ENCODE measurements at places on chromosomes 5 and 9.
A peak's percentile ranks its signal among the peaks of the same experiment; 100 is the strongest.

GRCh38 chr9:83199240-83199639 is 136.3 kb upstream of the RASEF start:
- peak; percentile 66 for DNase-seq

- no peak for DNase-seq
These were observed 39.6 kb downstream of the SLC38A9 start for GRCh38 chr5:55672477-55672911.

- DNase-seq: peak; percentile 62
These were observed 127.7 kb downstream of the RGS3 start for GRCh38 chr9:113590991-113591898.

- no peak for DNase-seq
These were observed 9.9 kb upstream of the PCDHB2 start for GRCh38 chr5:141084487-141084989.

DNA sequence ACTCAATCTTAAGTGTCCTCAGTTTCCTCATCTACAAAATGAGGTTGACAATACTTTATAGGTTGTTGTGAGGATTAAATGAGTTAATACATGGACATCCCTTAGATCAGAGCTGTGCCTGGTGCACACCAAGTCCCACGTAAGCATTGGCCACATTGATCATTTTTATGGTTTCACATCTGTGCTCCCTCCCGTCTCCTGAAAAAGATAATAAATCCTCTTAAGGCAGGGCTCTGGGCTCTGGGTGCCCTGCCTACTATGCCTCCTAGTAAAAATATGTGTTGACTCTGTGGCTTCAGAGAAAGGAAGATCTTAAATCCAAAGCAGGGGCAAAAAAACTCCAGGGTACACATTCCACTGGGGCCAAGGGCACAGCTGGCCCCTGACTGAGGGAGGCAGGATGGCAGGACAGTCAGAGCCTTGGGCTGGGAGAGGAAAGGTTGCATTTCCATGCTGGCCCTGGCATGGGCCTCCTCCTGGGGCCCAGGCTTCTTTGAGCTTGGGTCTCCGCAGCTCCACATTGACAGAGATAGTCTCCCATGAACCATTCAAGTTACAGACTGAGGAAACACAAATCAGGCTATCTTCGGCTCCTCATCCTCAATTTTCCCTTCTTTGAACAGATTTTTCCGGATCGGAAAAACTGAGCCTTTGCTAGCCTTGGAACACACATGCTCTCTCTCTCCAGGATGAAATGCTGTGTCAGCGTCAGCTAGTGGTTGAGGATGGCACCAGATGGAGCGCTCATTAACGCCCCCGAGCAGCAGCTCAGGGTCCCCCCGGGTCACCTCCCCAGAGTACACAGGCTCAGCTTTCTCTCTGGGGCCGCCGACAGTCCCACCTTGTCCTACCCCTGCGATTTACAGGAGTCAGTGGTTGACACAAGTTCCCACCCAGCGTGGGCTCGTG is 22.4 kb upstream of the KIF12 start:
- no peak for DNase-seq

DNA sequence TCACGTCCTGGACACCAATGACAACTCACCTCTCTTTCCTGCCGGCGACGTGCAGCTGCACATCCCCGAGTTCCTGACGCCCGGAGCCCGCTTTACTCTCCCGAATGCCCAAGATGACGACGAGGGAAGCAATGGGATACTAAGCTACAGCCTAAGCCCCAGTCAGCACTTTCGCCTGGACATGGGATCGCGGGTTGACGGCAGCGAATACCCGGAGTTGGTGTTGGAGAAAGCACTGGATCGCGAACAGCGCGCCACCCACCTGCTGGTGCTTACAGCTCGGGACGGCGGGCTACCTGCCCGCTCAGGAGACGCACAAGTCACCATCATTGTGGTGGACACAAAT is 1.1 kb downstream of the PCDHAC1 start:
- DNase-seq: no peak

GRCh38 chr5:119355244-119355638 is 578 bp upstream of the TNFAIP8 start:
- no peak for DNase-seq

DNA sequence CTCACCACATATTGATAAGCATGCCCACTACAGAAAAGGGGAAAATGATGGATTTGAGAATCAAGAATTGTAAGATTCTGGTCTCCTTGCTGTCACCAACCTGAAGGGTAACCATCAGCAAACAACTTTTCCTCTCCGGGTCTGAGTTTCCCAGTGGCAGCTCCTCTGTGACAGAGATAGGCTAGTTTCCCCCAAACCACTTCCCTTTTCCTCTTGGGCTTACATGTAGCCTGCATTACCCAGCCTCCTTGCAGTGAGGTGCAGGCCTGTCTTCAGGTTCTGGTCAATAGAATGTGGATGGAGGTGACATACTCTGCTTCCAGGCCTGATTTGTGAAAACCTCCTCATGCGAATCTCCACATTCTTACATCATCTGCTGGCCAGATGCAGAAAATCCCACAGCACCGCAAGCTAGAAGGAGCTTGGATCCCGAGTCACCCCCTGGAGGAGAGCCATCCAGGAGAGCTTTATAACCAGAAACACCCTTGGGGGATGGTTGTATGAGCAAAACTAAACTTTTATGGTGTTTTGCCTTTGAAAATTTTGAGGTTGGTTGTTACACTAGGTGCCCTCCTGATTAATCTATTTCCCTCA is 206.1 kb downstream of the RGS3 start:
- no peak for DNase-seq

GRCh38 chr5:175214152-175214551 is 229.8 kb downstream of the DRD1 start:
- DNase-seq: no peak

GRCh38 chr5:124438026-124438902 is 308.2 kb downstream of the ZNF608 start:
- DNase-seq: no peak

DNA sequence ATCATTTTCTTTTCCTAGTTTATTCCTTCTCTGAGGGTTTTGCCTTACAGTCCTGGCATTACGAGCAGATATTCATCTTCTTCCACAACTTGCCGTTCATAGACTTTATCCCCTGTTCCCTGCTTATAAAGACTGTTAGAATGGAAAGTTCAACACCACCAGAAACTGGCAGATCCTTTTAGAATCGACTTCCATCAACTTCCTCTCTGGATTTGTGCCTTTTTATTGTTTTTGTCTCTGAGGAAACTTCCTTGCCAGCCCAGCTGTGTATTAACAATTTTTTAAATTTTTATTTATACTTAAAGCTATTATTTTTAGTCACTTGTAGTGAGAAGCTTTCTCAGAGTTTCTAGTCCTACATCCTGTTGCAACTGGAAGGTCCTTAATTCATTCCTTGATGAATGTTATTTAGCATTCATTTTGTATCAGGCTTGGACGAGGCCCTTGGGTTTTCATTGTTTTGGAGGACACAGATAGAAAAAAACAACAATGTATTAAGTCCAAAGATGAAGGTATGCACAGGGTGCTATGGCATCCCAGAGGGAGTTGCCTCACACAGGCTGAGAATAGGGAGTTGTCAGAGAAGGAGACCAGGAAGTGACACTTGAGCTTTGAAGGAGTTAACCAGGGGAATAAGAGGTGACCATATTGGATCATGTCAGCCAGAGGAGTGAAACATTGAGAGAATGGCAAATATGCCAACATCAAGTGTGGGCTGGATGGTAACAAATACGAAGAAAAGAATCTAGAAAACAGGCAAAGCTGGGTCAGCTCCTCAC is 81.3 kb downstream of the ADAMTSL1 start:
- no peak for DNase-seq

DNA sequence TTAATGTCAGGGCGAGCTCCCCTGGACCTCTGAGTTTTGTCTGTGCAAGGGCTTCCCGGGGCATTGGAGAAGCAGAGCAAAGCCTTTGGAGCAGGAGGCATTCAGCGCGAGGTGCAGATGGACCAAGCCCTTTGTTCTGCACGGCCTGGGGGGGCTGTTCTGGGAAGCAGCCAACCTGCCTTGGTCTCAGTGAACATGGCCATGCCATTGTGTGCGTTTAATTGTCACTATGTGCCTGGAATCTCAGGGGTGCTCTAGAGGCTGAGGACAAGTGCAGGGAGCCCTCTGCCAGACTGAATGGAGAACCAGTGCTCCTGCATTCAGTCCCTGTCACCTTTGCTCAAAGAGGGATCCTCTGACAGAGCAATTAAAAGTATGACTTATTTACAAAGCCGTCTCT is 329.4 kb downstream of the IRX1 start:
- DNase-seq: no peak

DNA sequence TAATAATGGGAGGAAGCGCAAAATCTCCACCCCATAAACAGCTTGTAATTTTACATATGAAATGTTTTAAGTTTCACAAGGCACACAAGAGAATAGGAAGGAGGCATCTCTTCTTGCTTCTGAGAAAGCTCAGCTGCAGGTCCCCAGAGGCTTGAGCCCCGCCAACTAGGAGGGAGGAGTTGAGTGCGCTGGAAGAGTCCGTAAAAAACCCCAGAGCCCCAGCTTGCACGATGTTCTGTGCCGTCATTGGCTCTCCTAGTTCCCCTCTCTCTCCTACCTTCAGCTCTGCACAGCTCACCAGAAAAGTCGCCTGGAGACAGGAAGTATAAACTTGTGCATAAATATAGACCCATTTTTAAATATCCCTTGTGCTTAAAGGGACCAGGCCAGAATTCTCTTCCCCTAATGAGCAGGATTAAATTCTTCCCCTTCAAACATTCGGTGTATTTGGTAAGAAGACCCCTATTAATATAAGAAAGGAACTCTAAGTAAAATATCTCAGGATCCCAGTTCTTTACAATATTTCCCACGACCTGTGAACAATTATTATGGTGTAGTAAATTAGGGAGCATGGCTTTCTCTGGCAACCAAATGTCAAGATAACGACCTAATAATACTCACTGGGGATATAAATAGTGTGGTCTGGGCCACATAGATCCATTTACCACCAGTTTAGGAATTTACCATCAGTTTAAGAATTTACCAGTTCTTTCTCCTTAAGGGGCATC is 13.7 kb downstream of the GLRX start:
- DNase-seq: no peak

DNA sequence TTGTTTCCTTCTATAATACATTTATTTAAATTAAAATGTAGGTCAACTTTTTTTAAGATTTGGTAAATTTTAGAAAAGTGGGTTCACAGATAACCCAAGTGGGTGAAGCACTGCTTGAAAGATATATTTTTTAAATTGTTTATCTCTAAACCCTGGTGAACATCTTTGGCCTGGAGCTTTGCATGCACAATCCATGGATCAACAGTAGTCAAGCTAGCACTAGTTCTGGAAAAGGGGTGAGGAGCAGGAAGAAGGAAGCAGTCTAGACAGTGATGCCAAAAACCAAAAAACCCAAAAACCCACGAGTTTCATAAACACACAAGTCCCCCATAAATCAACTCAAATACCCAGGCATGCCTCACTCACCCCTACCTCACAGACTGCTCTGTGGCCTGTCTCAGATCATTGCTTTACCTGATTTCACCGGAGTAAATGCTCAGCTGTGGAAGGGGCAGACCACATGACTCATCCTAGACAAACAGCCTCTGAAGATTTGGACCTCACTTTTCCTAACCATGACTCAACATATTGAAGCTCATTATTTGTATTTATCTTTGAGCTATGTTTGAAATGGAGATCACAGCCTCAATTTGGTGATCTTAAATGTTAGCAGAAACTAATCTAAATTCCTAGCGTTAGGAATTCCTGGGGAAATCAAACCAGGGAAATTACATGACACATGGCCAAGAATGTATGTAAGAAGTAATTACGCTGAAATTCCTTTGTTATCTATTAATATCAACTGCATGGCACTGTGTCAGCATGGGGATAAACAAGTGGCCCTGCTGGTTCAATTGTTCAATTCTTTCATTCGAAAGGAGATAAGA is 149.6 kb downstream of the ZNF608 start:
- no peak for DNase-seq

- DNase-seq: no peak
These were observed 70.8 kb downstream of the PRELID2 start for GRCh38 chr5:145764325-145764724.

DNA sequence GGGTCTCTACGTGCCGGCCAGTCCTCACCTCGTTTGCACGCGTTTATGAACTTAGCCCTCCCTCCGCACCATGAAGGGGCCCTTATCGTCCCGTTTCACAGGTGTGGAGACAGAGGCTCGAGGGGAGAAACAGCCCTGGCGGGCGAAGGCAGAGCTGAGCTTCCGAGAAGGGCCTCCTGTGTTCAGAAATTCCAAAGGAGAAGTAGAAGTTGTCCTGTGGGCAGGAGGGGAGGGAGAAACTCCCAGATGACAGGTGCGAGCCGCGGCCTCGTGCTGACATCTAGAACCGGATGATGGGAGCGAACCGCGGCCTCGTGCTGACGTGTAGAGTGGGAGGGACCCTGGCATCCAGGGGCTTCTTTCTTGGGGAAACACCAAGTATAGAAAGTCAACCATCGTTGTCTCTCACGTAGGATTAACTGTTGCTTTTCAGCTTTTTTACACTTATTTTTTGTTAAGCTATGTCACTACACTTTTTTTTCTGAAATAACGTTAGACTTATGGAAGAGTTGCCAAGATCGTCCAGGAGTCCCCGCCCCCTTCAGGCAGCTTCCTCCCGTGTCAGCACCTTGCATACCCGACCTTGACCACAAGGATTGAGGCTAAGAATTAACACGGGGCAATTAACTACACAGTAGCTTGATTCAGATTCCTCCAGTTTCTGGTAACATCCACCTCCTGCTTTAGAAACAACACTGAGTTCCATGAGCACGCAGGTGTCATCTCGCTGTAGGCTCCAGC is 42.8 kb upstream of the NKD2 start:
- no peak for DNase-seq

DNA sequence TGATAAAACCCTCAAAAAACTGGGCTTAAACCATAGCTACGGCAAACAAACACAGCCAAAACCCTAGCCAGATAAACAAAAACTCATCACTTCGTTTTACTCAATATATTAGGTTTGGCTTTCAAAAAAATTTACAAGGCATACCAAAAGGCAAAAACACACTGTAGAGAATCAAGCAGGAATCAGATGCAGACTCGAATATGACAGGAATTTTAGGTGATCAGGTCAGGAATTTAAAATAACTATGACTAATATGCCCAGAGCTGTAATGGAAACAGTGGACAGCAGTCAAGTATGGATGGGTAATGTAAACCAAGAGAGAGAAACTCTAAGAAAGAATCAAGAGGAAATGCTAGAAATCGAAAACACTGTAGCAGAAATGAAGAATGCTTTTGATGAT is 26.5 kb upstream of the DOCK2 start:
- no peak for DNase-seq

GRCh38 chr5:128213340-128213739 is 129.8 kb downstream of the SLC12A2 start:
- DNase-seq: peak; percentile 7

DNA sequence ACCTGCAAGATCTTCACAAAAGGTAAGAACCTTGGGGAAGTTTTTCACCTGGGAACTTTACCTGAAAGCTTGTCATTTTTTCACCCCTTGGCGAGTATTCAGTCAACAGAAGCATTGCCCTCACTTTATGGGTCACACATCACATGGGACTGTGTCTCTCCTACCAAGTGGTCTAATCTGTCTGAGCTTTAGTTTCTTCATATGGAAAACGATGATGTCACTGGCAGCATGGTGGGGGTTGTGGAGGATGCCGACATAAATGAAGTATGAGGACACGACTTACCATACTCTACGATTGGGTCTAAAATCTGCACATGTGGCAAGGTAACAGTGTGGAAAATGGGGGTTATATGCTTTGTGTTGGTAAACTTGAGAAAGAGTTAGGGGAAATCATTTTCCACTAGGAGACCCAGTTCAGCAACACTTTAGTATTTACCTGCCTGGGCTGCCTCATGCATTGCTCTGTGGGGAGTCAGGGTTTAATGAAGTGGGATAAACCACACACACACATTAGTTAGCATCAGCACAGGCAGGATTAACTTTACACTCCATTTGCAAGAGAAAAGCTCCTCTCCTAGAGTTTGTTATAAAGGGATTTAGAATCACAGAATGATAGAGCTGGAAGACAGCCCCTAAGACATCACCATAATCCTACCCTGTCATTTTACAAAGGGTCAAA is 19.8 kb upstream of the PAX5 start:
- no peak for DNase-seq

Data from NCI-H1092 (cell line).